Right atrium auricular region (tissue), 2 donors: ENCODE measurements at places on chromosomes 6 and 20. TPM values are rescaled to one million over a fixed set of nuclear protein-coding genes. Genes with fewer than 3 reads are reported as not detected.

DNA sequence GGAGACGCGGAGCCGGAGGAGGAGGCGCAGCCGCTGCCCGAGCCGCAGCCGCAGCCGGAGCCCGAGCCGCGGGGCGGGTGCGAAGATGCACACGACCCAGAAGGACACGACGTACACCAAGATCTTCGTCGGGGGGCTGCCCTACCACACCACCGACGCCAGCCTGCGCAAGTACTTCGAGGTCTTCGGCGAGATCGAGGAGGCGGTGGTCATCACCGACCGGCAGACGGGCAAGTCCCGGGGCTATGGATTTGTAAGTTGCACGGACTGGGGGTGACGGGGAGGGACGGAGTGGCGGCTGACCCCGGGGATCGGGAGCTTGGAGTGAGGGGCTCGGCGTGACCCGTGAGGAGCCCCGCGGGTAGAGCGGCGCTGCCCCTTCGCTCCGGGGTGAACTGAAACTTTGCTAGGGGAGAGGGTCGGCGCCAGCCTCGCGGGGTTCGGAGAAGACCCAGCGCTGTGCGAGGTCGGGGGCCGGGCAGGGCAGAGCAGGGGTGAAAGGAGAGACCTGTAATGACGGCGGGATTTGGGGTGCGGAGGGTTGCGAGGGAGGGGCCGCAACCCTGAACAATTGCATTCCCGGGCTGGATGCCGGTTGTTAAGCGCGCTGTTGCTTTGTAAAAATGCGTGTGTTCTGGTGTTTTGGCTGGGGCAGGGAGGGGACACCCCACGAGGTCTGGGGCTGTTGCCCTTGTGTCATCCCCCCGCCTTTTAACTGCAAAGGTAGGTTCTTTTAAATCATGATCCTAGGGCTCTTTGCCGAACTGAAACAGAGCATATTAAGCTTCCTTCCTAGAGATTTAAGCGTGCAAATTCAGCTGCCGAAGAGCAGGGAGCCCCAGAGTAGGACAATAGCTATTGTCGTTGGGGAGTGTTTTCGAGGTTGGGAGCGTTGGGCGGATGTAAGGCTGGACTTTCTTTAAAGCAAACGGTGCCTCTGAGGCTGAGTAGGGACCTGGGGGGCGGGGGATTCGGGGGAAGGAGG, 628 bp downstream of the RBM24 start:
- H3K4me1 ChIP-seq, result no peaks in the 10 kb centered on the region
- no peak for DNase-seq
- no peaks in the 10 kb centered on the region for H3K27me3 ChIP-seq
- H3K36me3 ChIP-seq, result peaks cover 28% of the 10 kb centered on the region
- H3K4me3 ChIP-seq, result peak overlapping the region; percentile 85

GRCh38 chr20:8640461-8640860, 428.4 kb upstream of the PLCB4 start:
- no peak overlapping the region for H3K27ac ChIP-seq
- no peaks in the 10 kb centered on the region for H3K27me3 ChIP-seq
- no peaks in the 10 kb centered on the region for H3K4me1 ChIP-seq
- no peak for DNase-seq

GRCh38 chr6:34126419-34126818, 19.5 kb downstream of the GRM4 start:
- H3K4me1 ChIP-seq, result no peaks in the 10 kb centered on the region
- no peak overlapping the region for H3K27ac ChIP-seq
- H3K36me3 ChIP-seq, result no peaks in the 10 kb centered on the region
- H3K27me3 ChIP-seq, result no peaks in the 10 kb centered on the region
- H3K4me3 ChIP-seq, result no peak overlapping the region

DNA sequence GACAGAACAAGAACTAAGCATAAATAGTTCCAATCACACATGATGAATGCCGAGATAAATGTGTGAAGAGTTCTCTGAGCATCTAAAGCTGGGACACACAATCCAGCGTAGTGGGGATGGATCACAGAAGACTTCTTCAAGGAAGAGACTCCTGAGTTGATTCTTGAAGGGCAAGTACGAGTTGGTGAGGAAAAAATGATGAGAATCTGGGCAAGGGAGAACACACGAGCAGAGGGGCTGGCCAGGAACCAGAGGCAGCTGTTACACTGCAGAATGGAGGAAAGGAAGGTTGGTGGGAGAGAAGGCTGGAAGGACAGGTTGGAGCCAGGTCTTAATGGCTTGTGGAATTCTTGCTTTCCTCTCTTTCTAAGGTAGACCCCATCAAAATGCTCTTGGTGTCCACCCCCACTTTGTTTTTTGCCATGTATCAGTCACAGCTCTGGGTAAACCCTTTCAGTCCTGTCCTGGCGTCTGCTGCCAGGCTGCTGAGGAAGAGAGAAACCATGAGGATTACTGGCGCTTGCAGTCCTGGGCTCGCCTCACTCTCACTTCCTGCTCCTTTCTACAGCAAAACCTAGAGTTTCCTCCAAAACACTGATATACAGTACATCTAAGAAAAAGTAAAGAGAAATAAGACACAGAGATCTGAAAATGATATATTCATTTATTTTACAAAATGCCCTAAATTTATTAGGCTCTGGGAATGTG, 127.6 kb upstream of the FAM184A start:
- no peak overlapping the region for H3K27ac ChIP-seq
- H3K36me3 ChIP-seq, result peaks cover 17% of the 10 kb centered on the region
- H3K4me1 ChIP-seq, result no peaks in the 10 kb centered on the region
- no peaks in the 10 kb centered on the region for H3K27me3 ChIP-seq

DNA sequence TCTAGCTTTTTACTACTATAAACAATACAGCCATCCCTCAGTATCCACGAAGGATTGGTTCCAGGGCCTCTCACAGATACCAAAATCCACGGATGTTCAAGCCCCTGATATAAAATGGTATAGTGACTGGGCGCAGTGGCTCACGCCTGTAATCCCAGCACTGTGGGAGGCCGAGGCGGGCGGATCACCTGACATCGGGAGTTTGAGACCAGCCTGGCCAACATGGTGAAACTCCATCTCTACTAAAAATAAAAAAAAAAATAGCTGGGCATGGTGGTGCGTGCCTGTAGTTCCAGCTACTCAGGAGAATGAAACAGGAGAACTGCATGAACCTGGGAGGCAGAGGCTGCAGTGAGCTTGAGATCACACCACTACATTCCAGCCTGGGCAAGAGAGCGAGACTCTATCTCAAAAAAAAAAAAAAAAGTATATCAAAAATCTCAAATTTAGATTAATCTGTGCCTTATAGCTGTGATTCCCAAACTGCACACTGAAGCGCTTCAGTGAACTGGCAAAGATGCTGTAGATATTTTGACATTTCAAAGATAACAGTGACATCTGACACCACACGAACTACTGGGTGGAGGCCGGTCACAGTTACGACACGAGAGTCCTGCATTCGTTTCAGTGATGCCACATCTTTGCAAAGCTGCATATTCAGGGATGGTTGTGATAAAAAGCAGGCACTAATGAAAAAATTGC, 38.3 kb downstream of the MRS2 start:
- no peaks in the 10 kb centered on the region for H3K4me1 ChIP-seq
- H3K4me3 ChIP-seq, result no peak overlapping the region
- no peaks in the 10 kb centered on the region for H3K36me3 ChIP-seq
- H3K27ac ChIP-seq, result no peak overlapping the region
- no peaks in the 10 kb centered on the region for H3K27me3 ChIP-seq
- no peak for DNase-seq

- H3K4me1 ChIP-seq, result no peaks in the 10 kb centered on the region
- no peaks in the 10 kb centered on the region for H3K36me3 ChIP-seq
- no peaks in the 10 kb centered on the region for H3K27me3 ChIP-seq
- DNase-seq, result no peak
- H3K27ac ChIP-seq, result no peak overlapping the region
- no peak overlapping the region for H3K4me3 ChIP-seq
Measured at GRCh38 chr6:139602577-139602976, 228.1 kb upstream of the CITED2 start.

DNA sequence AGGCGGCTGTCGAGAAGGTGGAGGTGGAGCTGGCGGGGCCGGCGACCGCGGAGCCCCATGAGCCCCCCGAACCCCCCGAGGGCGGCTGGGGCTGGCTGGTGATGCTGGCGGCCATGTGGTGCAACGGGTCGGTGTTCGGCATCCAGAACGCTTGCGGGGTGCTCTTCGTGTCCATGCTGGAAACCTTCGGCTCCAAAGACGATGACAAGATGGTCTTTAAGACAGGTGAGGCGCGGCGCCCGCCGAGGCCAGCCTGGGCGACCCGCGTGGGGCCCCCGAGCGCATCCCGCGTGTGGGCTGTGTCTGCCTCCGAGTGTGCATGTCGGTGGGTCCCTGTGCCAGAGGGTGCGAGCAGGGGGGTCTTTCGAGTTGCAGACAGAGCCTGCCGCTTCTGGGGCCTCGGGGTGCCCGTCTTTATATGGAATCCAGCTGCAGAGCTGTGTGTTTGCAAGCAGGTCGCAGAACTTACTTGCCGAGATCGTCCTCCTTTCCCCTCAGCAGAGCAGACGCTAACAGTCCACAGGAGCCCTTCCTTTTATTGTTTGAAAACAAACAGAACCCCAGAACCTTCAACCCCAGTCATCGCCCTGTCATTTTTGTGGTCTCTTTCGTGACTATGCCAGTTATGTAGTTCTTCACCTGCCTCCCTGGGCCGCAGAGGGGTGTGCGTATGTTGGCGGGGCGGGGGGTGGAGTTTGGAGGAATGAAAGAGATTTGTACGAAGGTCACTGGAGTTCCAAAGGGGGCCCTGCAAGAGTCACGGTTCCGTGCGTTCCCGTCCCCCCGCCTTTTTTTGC, 766 bp downstream of the SLC16A10 start:
- no peaks in the 10 kb centered on the region for H3K36me3 ChIP-seq
- no peaks in the 10 kb centered on the region for H3K27me3 ChIP-seq
- no peak for DNase-seq
- H3K4me3 ChIP-seq, result peak overlapping the region; percentile 54
- peak overlapping the region; percentile 80 for H3K27ac ChIP-seq
- peaks cover 8% of the 10 kb centered on the region for H3K4me1 ChIP-seq

DNA sequence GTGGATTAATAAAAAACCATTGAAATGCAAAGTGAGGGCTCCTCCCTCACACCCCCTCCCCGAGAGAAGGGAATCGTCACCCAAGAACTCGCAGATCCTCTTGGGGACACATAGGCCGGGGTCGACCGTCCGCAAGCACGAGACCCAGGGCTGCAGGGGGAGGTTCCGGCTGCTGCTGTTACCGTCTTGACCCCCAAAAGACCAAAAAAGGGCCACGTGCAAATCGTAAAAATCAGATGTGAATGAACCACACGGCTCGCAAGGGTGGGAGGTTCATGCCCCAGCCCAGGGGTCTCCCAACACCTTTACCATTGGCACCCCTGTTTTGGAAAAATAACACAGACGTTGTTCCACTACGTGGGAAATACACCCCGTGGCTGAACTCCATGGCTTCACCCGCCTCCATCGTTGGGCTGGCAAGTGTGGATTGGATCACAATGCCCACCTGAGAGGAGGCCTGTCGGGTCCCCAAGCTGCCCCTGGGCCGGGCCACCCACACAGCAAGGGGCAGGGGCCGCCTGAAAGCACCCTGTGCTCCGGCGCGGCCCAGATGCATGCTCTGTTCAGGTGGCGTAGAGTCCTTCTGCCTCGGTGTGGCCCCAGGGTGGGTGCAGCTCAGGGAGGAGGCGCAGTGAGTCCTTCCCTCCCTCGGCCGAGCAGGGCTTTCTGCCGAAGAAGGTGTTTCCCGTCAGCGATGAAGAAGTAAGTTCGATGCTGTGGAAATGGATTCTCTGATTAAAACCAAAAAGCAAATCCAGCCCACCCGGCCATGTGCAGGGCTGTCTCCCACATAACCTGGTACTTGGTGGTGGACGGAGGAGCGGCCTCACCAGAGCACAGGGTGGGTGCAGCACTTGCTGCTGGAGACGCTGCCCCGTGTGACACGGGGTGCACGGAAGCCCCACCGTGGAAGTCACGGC, 85.0 kb downstream of the YTHDF1 start:
- no peaks in the 10 kb centered on the region for H3K4me1 ChIP-seq
- no peaks in the 10 kb centered on the region for H3K27me3 ChIP-seq
- H3K36me3 ChIP-seq, result no peaks in the 10 kb centered on the region
- no peak overlapping the region for H3K27ac ChIP-seq
- DNase-seq, result no peak

- no peaks in the 10 kb centered on the region for H3K4me1 ChIP-seq
- H3K36me3 ChIP-seq, result no peaks in the 10 kb centered on the region
- H3K27ac ChIP-seq, result no peak overlapping the region
- no peak overlapping the region for H3K4me3 ChIP-seq
Measured at GRCh38 chr20:52490711-52491430, 299.3 kb upstream of the ZFP64 start.

GRCh38 chr6:131946992-131947955, 3.9 kb downstream of the CCN2 start:
- H3K27me3 ChIP-seq, result no peaks in the 10 kb centered on the region
- peak overlapping the region; percentile 73 for H3K4me3 ChIP-seq
- H3K27ac ChIP-seq, result peak overlapping the region; percentile 95
- DNase-seq, result no peak
- H3K36me3 ChIP-seq, result peaks cover 30% of the 10 kb centered on the region

- no peaks in the 10 kb centered on the region for H3K27me3 ChIP-seq
- H3K27ac ChIP-seq, result no peak overlapping the region
- no peaks in the 10 kb centered on the region for H3K4me1 ChIP-seq
Measured at GRCh38 chr6:142408409-142408808, 106.6 kb downstream of the ADGRG6 start.

The IFT52 gene
- total RNA-seq, result 5.7 TPM

The ZDHHC14 gene
- 19.1 TPM for total RNA-seq

The METTL24 gene
- total RNA-seq, result 1.5 TPM

The PGC gene
- total RNA-seq, result not detected
